ENCODE measurements at places on chromosomes 3 and 15. TPM values are rescaled to one million over a fixed set of nuclear protein-coding genes. Genes with fewer than 3 reads are reported as not detected.
A peak's percentile ranks its signal among the peaks of the same experiment; 100 is the strongest.

HDC gene
- not detected for total RNA-seq

- no peak overlapping the region for H3K27ac ChIP-seq
- H3K36me3 ChIP-seq = no peaks in the 10 kb centered on the region
- DNase-seq = no peak
- H3K27me3 ChIP-seq = no peaks in the 10 kb centered on the region
- no peaks in the 10 kb centered on the region for H3K4me1 ChIP-seq
- H3K4me3 ChIP-seq = no peak overlapping the region
Measured at GRCh38 chr15:95208988-95209387, 977.6 kb downstream of the MCTP2 start.

DNA sequence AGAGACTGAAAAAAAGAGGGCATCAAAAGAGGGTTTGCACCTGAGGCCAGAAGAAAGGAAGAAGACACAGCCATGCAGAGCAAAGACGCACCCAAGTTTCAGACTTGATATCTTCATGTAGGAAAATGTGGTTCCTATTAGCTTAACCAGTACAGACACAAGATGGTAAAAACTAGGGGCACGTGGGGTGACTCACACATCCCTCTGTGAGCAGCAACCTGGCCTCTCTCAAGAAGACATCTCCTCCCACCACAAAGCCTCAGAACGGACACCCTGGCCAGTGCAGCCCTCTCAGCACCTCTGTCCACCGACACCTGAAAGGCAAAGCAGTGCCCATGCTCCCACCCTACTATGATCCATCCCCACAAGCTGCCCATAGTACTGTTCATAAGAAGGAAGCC lies 33.3 kb downstream of the GLB1 start:
- H3K4me3 ChIP-seq = no peak overlapping the region
- H3K36me3 ChIP-seq = peaks cover 13% of the 10 kb centered on the region
- no peak for DNase-seq
- no peaks in the 10 kb centered on the region for H3K4me1 ChIP-seq

IL5RA gene
- not detected for total RNA-seq

GRCh38 chr3:16508591-16508995 lies 4.9 kb downstream of the RFTN1 start:
- H3K36me3 ChIP-seq = no peaks in the 10 kb centered on the region
- no peak for DNase-seq
- H3K27me3 ChIP-seq = no peaks in the 10 kb centered on the region
- no peak overlapping the region for H3K4me3 ChIP-seq
- H3K27ac ChIP-seq = no peak overlapping the region

GRCh38 chr15:78004919-78005634 lies 72.4 kb downstream of the TBC1D2B start:
- peak overlapping the region; percentile 79 for H3K27ac ChIP-seq
- DNase-seq = peak; percentile 88
- H3K27me3 ChIP-seq = no peaks in the 10 kb centered on the region

DNA sequence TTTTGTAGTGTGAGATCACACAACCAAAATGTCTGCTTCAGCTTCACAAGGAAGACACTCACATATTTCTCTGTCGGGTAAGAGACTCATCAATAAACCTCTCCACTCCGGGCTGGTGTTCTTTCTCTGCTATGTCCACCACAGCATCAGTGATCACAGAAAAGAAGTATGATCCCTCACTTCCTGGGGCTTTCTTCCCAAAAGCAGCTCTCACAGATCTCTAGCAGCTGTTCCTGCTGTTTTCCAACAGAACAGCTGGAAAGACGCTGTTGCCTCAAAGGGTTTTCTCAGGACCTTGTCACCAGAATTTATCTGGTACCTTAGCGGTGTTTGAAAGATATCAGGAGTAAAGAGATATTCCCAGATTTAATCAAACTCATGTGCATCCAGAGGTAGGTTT lies 46.4 kb downstream of the GATM start:
- H3K4me1 ChIP-seq = peaks cover 62% of the 10 kb centered on the region
- peak overlapping the region; percentile 44 for H3K27ac ChIP-seq
- peak; percentile 38 for DNase-seq
- no peaks in the 10 kb centered on the region for H3K36me3 ChIP-seq

GRCh38 chr3:15892311-15893227 lies 94.8 kb upstream of the ANKRD28 start:
- H3K27ac ChIP-seq = peak overlapping the region; percentile 81
- no peaks in the 10 kb centered on the region for H3K36me3 ChIP-seq
- no peak overlapping the region for H3K4me3 ChIP-seq
- no peak for DNase-seq

TM6SF1 gene
- 2.3 TPM for total RNA-seq

DNA sequence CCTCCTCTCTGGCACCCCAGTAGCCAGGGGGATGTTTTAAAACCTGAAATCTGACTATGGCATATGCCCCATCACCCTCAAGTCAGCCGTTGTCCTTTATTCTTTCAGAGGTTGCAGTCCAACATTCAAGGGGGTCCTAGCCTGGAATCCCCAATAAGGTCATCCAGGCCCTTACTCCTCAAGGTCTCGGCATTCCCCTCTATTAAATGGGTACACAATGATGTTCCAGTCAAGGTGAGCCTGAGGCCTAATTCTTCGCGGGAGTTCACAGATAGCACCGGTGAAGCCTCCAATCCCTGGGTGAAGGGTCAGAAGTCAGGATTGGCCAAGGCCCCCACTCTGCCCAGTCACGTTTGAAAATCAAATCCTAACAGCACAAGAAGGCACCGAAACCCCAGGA lies 8.1 kb upstream of the SEMA3F start:
- peaks cover 5% of the 10 kb centered on the region for H3K4me1 ChIP-seq
- no peaks in the 10 kb centered on the region for H3K27me3 ChIP-seq
- no peak overlapping the region for H3K4me3 ChIP-seq
- DNase-seq = no peak

- no peaks in the 10 kb centered on the region for H3K36me3 ChIP-seq
- H3K4me1 ChIP-seq = peaks cover 7% of the 10 kb centered on the region
- H3K4me3 ChIP-seq = no peak overlapping the region
- H3K27ac ChIP-seq = no peak overlapping the region
- DNase-seq = no peak
Measured at GRCh38 chr3:177133860-177134815, 63.1 kb downstream of the TBL1XR1 start.

LAMB2 gene
- total RNA-seq = 337 TPM

DNA sequence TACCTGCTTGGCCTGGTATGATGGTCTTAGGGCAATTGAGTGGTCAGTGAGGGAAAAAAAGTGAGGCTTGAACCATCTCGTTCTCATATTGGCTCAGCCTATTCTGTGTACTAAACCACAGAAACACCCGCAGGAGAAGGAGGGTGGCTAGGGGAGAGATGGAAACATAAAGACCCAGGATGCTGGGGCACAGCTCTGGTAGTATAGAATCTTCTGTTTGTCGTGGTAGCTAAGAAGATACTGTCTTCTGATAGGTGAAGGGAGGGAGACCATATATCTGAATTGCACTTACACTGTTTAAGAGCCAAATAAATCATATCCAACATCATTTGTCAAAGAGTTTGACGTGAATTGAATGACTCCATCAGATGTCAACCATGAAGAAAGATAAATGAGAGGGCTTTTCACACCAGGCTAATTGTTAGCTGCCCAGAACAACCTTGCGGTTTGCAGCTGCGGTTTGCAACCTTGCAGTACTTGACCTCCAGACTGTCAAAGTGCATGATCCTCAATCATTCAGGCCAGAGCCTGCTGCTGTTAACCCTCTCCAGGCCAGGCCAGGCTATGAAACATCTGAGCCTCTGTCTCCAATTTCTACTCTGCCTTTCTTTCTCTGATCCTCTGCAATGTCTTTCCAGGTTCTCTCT lies 40.9 kb upstream of the PIK3R4 start:
- H3K36me3 ChIP-seq = no peaks in the 10 kb centered on the region
- no peaks in the 10 kb centered on the region for H3K27me3 ChIP-seq
- no peaks in the 10 kb centered on the region for H3K4me1 ChIP-seq
- H3K27ac ChIP-seq = no peak overlapping the region
- H3K4me3 ChIP-seq = no peak overlapping the region

EPB42 gene
- total RNA-seq = not detected

ATP13A5 gene
- not detected for total RNA-seq

DNA sequence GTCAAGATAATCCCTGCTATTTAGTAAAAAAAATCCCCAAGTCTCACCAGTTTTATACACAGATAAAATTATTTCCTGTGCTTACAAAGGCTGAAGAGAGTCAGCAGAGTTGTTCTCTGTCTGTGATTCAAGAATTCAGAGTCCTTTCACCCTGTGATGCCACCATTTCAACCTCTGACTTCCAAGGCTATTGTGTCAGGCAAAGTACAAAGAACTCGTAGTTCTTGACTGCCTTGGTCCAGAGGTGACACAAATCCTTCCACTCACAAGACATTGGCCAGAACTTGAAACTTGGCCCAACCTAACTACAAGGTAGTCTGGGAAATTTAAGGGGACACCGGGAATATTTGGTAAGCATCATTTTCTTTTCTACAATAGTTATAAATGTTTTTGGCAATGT lies 34.9 kb upstream of the CMC1 start:
- H3K27me3 ChIP-seq = no peaks in the 10 kb centered on the region
- H3K4me1 ChIP-seq = peaks cover 5% of the 10 kb centered on the region
- no peak overlapping the region for H3K4me3 ChIP-seq
- DNase-seq = no peak
- H3K36me3 ChIP-seq = no peaks in the 10 kb centered on the region

- no peaks in the 10 kb centered on the region for H3K36me3 ChIP-seq
- H3K27me3 ChIP-seq = no peaks in the 10 kb centered on the region
Measured at GRCh38 chr3:46272028-46272451, 29.8 kb downstream of the CCR3 start.

CACNA1D gene
- total RNA-seq = 9.9 TPM

DNA sequence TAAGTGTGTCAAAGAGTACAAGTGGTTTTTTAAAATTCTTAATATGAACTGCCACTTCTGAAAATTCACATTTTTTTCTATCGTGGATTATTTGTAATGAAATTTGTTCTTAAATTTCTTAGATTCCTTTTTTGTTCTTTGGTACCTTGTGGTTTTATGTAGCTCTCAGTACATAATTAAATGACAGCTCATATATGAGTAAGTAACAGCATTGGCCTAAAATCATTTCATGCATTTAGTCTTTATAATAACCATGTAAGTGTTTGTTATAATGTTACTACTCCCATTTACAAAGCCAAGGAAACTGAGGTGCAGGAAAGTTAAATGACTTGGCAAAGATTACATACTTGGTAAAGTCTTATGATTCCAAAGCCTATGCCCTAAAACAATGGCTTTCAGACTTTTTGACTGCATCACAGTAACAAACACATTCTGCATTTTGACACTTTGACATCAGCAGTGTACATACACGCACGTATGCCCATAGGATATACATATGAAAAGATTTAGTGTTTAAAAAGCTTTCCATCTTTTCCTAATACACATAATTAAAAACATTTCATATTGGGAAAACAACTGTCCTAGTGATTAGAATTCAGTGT lies 14.9 kb downstream of the SPRED1 start:
- H3K27me3 ChIP-seq = no peaks in the 10 kb centered on the region
- H3K4me1 ChIP-seq = peaks cover 4% of the 10 kb centered on the region
- H3K4me3 ChIP-seq = no peak overlapping the region
- no peak overlapping the region for H3K27ac ChIP-seq
- no peak for DNase-seq

ATP8B4 gene
- 6.6 TPM for total RNA-seq

- H3K4me3 ChIP-seq = no peak overlapping the region
- H3K27me3 ChIP-seq = no peaks in the 10 kb centered on the region
- no peaks in the 10 kb centered on the region for H3K36me3 ChIP-seq
- no peak overlapping the region for H3K27ac ChIP-seq
Measured at GRCh38 chr3:183149915-183150750, 12.4 kb downstream of the LAMP3 start.

KNG1 gene
- total RNA-seq = not detected

GRCh38 chr3:127196466-127197299 lies 3.8 kb downstream of the PRR23E start:
- no peaks in the 10 kb centered on the region for H3K27me3 ChIP-seq
- no peak for DNase-seq
- H3K4me1 ChIP-seq = no peaks in the 10 kb centered on the region
- H3K36me3 ChIP-seq = no peaks in the 10 kb centered on the region

- H3K27me3 ChIP-seq = no peaks in the 10 kb centered on the region
- no peaks in the 10 kb centered on the region for H3K4me1 ChIP-seq
- DNase-seq = no peak
Measured at GRCh38 chr3:126912491-126913195, 70.3 kb upstream of the PLXNA1 start.

DNA sequence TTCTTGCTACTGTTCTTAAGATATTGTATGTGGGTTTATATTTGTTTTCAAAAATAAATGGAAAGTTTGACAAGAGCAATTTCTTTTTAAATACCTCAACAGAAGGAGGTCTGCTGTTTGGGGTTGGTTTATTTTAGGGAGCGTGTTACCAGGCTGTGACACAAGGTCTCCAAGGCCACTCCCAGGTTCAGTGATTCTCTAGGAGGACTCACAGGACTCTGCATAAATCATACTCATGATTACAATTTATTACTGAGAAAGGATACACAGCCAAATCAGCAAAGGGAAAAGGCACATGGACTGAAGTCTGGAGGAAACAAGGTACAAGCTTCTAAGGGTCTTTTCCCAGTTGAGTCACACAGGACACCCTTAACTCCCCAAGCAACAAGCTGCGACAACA lies 18.8 kb upstream of the MFSD1 start:
- no peak for DNase-seq
- H3K4me3 ChIP-seq = no peak overlapping the region
- no peaks in the 10 kb centered on the region for H3K4me1 ChIP-seq
- H3K27me3 ChIP-seq = no peaks in the 10 kb centered on the region

GRCh38 chr15:77481670-77482069 lies 61.0 kb downstream of the HMG20A start:
- no peak overlapping the region for H3K4me3 ChIP-seq
- H3K4me1 ChIP-seq = peaks cover 5% of the 10 kb centered on the region
- no peaks in the 10 kb centered on the region for H3K27me3 ChIP-seq
- H3K36me3 ChIP-seq = peaks cover 5% of the 10 kb centered on the region

DNA sequence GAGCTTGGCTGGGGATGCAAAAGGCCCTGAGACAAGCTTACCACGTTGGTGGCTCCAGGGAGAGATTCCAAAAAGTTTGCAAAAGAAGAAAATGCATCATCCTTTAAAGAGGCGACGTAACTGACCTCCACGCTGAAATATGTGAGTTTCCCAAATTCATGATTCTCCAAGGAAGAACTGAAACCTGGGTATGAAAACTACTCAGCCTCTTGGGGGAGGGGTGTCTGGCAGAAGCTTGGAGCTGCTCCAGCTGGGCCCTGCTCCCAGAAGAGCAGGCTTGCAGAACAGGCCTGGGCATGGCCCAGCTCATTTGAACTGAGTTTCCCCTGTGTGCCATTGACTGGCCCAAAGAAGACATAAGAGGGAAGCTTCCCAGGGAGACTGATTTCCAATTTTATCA lies 20.5 kb downstream of the CPN2 start:
- no peak overlapping the region for H3K4me3 ChIP-seq
- DNase-seq = peak; percentile 81
- no peaks in the 10 kb centered on the region for H3K36me3 ChIP-seq
- H3K4me1 ChIP-seq = peaks cover 23% of the 10 kb centered on the region
- H3K27ac ChIP-seq = no peak overlapping the region

APOD gene
- 343 TPM for total RNA-seq

GRCh38 chr3:67349551-67350174 lies 304.7 kb downstream of the SUCLG2 start:
- H3K27ac ChIP-seq = no peak overlapping the region
- no peaks in the 10 kb centered on the region for H3K4me1 ChIP-seq
- H3K36me3 ChIP-seq = no peaks in the 10 kb centered on the region

- no peaks in the 10 kb centered on the region for H3K27me3 ChIP-seq
- no peak overlapping the region for H3K4me3 ChIP-seq
- no peak for DNase-seq
- H3K4me1 ChIP-seq = no peaks in the 10 kb centered on the region
- no peak overlapping the region for H3K27ac ChIP-seq
Measured at GRCh38 chr3:81947359-81947758, 185.9 kb upstream of the GBE1 start.

ERICH6 gene
- 0.26 TPM for total RNA-seq

Measured in body of pancreas (tissue), 4 donors.